Stimulated activated CD8-positive, alpha-beta memory T cell treated with anti-CD3 and anti-CD28 coated beads, Interleukin-4, amount 100 ng/mL, for 1 hour (primary cell): ENCODE measurements at places on chromosomes 1 and 21.

DNA sequence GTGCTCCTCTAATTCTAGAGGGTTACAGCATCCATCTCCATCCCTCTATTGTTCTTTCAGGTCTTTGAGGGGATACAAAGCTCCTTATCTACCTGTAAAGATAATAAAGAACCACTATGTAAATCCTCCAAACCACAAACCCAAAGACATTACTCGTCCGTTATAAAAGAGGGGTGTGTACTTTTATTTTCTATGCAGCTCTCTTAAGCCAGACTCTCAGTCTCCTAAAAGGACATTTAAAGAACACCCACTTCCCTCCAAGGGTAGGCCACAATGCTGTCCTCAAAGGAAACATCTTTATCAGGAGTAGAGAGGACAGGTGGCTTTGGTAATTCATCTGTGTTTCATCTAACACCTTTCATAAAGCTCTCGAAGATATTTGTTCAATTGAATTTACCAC is 67.9 kb upstream of the DYNLT5 start:
- DNase-seq = no peak

DNA sequence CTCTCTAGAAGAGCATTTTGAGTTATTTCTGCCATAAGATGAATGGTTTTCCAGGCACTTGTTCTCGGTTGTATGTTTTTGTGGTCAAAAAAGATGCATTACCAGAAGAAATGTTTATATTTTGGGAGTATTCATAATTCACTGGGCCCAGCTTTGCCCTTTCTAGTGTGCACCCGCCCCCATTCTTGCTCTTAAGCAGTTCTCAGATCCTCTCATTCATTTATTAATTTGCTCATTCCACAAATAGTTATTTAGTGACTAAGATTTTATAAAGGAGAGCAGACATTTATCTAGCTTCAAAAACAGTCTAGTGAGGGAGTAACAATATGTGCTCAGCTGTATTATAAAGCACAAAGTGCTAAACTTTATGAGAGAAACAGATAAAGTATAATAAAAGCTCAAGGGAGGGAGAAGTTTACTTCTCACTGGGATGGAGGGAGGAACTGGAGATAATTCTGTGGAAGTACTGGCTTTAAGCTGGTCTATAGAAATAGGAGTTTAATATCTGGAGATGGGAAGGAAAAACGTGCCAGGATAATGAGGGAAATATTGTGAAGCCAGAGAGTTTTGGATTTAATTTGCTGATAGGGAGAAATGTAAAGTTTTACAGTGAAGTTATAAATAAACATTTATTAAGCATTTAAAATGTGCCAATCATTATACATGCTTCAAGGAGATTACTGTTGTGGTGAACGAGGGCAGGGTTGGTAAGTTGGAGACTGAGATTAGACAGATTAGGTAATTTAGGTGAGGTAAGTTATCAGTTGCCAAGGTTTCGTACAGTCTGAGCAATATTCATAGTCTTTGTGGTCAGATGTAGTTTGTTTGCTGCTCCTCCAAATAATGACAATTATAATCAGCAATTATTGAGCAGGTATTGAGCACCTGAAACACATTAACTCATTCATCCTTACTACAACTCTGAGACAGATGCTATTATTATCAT is 9.1 kb upstream of the MACF1 start:
- no peak for DNase-seq

GRCh38 chr21:14675774-14676530 is 129.8 kb upstream of the SAMSN1 start:
- no peak for DNase-seq

DNA sequence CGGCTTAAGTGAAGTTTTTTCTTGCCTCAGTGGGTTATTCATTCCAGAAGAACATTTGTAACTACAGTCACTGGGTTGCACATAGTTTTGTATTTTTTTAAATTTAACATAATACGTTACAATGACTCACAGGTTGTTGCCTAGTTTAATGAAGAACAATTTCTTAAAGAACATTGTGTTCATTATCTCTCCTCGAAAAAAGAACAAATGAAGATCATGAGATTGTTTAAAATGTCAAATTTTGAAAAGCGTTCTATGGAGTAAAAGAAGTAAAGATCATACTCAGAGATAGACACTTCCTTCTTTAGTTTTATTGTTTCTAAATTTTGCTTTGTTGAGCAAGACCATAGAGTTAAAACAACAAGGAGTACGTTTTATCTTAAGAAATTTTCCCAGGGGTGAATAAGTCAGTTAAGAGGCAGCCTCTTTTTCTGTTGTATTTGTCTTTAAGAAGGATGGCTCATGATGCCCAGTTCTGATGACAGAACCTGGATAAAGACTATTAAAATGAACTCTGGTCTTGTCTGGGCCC is 10.5 kb upstream of the SLAMF1 start:
- no peak for DNase-seq

DNA sequence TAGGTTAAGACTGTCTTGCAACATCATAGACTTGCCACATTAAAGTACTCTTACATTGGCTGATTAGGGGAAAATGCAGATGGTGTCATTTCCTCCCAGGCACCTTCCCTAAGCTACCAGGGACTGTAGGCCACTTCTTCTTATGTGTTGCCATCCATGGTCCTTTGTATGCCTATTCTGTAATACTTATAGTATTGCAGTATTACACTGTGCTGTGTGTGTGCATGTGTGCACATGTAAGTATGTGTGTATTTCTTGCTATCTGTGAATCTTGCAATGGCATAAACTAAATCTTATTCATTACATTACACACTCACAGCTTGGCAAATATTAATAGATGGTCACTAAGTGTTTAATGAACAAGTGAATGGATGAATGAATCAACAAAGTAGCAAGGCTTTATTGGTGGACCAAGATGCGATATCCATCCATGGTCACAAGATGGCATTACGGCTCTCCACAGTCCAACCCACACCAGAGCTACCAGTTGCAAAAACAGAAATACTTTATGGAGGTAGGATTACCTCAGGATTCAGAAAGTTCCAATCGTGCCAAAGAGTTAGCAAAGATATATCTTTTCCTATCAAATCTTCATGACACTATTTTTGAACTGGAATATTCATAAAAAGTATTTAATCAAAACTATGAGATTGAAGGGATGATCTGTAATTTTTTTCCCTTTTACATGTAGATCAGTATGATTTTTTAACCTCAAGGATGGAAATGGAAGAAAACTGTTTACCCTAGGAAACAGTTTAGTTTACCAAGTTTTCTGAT is 160.2 kb downstream of the DENND1B start:
- DNase-seq = no peak

DNA sequence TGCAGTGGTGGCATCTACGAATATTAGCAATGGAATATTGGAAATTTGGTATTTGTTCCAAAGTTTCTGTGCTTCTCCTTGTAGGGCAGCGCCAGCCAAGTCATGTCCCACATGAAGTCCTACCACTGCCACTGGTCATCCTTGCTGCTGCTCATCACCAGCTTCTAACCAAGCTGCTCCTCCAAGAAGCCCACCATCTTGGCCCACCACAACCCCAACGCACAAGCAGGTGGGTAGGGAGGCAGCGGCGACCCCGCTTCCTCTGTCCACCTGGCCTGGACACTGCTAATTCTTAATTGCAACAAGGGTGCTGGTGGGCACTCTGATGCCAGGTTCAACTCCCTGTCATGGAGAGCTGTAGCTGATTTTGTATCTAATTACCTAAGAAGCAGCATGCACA is 291.2 kb upstream of the LYPLAL1 start:
- no peak for DNase-seq
